ENCODE measurements at places on chromosomes 7 and 10.

- DNase-seq: no peak
Measured at GRCh38 chr10:59803714-59804113, 50.5 kb upstream of the MRLN start.

DNA sequence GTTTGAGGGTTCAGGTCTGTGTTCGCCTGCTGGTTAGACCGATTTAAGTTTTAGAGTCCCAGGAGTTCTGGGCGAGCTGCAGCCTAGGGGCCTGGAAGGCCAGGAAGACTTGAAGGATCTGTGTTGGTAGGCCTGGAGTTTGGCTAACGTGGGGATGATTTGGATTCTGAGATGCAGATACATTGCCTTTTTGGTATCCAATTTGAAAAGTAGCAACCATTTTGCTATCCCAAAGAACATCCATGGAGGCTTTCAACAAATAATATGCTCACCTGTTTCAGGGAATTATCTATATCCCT is 433 bp upstream of the TRIM4 start:
- no peak for DNase-seq

GRCh38 chr10:120205368-120206018 is 251.5 kb upstream of the PLPP4 start:
- no peak for DNase-seq

DNA sequence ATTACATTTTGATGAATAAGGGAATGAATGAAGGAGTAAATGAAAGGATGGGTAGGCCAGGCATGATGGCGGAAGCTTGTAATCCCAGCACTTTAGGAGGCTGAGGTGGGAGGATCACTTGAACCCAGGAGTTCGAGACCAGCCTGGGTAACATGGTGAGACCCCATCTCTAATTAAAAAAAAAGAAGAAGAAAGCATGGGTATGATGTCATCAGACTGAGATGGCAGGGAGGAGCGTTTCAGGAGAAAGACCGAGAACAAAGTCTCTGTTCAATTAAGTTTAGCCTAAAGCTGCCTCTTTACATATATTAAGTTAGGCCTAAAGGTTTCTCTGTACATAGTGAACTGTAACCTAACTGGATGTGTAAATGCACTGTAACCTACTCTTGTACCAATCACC is 42.2 kb upstream of the SMNDC1 start:
- DNase-seq: no peak

GRCh38 chr10:58712141-58712540 is 199.5 kb downstream of the BICC1 start:
- no peak for DNase-seq

DNA sequence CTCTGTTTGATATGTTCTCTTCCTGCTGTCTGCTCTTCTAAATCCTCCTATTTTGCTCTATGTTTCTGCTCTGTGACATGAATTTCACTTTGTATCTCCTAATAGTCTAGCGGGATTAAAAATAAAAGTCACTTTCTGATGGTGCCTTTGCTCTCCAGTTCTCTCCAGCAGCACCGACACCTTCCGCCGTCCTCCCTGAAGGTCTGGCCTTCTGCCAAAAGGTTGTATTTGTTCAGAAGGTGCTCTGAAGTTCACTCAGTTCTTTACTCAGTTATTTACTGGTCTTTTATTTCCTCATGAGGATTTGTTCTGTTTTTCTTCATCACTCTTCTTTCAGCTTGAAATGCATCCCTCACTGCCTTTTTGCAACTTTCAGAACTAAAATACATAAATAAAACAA is 11.2 kb upstream of the EPHA1 start:
- no peak for DNase-seq

DNA sequence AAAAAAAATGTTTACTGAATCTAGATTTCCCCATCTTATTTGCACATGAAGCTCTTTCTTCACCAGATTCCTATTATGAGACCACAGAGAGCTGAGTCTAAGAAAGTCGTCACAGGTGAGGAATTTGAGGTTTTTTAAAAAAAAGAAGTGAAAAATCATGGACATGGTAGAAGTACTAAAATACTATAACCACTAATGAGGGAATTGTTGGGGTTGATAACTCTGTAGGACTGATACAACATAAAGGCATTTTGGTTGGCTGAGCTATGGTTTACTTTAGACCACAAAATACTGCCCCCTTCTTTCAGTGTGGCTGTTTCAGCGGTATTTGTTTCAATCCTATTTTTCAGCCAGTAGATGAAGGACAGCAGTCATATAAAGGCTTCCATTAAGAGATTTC is 1111.3 kb downstream of the TYW1 start:
- DNase-seq: peak; percentile 41

- DNase-seq: no peak
Measured at GRCh38 chr10:110808615-110809014, 63.1 kb upstream of the PDCD4 start.

- DNase-seq: no peak
Measured at GRCh38 chr10:108812906-108813305, 1110.4 kb downstream of the XPNPEP1 start.

GRCh38 chr7:41333511-41333910 is 369.4 kb downstream of the INHBA start:
- DNase-seq: peak; percentile 39

DNA sequence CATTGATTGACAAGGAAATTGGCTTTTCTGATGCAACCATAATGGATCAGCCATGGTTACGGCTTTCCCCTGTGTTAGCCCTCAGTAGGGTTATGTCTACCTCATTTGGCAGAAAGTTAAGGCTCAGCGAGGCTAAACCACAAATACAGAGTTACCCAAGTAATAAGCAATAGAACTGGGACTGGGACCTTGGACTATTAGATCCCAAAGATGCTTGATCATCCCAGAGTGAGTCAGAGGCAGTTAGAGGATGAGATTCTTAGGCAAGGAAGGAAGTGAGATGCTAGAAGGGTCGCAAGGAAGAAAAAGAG is 401.4 kb downstream of the TNS3 start:
- no peak for DNase-seq

GRCh38 chr10:68032113-68032512 is 43.0 kb downstream of the HERC4 start:
- DNase-seq: no peak

DNA sequence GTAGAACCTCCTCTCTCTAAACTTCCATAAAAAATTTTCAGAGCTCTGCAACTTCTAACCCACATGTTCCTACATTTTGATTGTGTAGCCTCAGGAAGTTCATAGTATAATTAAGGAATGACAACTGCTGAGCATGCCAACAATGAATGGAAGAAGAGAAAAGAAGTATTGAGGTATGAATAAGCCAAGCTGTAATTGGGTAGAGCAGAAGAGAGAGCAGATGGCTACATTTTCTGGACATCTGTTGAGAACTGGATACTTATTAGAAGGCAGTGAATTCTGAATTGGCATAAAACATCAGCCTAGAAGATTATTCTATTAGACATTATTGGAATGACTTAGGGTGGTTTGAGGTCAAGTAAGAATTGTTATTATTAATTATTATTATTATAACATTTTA is 728.3 kb upstream of the PHF14 start:
- no peak for DNase-seq

DNA sequence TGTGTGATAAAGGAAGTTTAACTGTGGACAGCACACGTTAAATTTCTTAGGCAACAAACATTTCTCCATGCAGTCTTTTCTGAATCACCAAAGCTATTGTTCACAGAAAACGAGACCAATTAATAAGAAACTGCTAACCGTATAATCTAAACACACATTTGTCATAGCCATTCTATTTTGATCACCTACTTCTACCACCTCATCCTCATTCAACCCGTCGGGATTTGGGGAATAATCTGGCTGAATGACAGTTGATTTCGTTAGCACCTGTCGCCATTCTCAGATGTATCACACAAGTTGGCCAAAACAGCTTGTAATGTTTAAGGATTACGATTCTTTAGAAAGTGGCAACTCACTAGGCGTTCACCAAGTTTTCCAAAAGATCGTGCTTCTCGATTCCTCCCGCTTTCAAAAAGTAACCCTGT is 1.2 kb downstream of the EZH2 start:
- no peak for DNase-seq

DNA sequence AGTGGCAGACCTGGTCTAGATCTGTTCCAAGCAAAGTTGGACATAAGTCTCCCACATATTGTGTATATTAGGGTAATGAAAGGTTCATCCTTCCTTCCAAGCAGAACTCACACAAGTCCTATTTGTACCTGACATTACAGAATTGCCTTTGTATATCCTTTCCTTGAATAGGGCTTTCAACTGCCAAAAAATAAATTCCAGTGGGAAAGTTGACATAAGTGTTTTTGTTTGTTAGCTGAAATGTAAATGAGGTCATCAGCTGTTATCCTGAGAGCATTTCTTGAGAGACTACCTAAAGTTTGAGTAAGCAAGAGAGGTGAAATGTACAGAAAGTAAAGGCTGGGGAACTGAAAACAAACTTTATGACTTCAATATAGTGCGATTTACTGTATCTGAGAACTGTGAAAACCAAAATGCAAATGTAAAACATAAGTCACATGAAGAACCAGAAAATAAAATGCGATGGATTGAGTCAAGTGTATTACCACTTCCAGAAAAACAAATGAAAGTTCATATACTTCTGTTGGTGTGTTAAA is 527.3 kb upstream of the SEMA3D start:
- no peak for DNase-seq

DNA sequence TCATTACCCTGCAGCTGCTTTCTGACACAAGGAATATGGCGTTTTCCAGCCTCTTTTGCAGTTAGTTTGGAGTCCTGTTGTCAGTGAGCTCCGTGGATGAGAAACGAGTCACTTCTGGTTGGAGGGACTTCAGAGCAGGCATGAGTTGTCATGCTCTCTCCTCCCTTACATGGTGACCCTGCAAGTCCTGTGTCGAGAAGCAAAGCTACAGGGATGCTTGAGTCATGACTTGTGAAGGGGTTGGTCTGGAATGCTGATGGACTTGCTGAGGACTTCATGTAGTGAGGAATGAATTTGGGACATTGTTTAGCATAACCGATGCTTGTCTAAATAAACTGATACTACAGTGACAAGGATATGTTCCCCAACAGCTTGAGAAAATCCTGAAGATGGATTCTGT is 108.8 kb downstream of the ADCYAP1R1 start:
- DNase-seq: no peak

- peak; percentile 28 for DNase-seq
Measured at GRCh38 chr7:108014747-108015682, 12.1 kb upstream of the LAMB1 start.

- peak; percentile 7 for DNase-seq
Measured at GRCh38 chr10:84429926-84430520, 101.6 kb downstream of the CCSER2 start.

DNA sequence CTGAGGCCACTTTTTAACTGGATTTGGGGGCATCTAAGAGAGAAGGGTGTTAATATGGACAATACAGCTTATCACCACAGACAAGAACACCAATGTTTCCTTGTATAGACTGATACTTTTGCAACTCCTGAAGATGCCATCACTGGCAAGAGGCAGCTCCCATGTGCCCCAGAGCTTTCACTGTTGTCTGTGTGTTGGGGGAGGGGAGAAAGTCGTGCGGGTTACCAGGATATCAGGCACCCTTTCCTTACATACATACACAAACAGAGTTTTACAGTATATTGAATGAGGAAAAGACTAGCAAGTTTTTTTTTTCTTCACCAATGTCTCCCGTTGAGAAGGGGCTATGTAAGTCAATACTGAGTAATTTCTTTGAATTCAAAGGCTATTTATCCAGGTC is 4.1 kb upstream of the DLX6 start:
- no peak for DNase-seq

GRCh38 chr10:132257271-132257670 is 50.5 kb downstream of the STK32C start:
- DNase-seq: peak; percentile 94

DNA sequence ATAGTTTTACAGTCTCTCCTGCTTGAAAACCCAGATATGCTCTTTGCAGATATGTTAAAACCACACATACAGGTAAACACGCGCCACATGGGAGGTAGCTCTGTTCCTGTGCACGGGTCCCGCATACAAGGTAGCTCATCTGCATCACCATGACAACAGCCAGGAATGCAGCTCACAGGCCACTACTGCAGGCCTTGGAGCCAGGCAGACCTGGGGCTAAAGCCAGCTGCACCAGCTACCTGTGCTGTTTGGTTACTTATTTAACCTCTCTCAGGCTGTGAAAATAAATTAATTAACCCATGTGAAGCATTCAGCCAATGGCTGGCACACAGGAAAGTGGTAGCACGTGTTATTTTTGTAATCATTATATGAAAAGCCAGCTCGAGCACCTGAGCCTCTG is 428.3 kb downstream of the TNS3 start:
- no peak for DNase-seq

- DNase-seq: peak; percentile 40
Measured at GRCh38 chr7:28163949-28164348, 16.6 kb downstream of the JAZF1 start.

GRCh38 chr7:90886416-90886815 is 290.3 kb downstream of the CDK14 start:
- no peak for DNase-seq

- DNase-seq: no peak
Measured at GRCh38 chr7:37558320-37559096, 109.8 kb upstream of the ELMO1 start.

DNA sequence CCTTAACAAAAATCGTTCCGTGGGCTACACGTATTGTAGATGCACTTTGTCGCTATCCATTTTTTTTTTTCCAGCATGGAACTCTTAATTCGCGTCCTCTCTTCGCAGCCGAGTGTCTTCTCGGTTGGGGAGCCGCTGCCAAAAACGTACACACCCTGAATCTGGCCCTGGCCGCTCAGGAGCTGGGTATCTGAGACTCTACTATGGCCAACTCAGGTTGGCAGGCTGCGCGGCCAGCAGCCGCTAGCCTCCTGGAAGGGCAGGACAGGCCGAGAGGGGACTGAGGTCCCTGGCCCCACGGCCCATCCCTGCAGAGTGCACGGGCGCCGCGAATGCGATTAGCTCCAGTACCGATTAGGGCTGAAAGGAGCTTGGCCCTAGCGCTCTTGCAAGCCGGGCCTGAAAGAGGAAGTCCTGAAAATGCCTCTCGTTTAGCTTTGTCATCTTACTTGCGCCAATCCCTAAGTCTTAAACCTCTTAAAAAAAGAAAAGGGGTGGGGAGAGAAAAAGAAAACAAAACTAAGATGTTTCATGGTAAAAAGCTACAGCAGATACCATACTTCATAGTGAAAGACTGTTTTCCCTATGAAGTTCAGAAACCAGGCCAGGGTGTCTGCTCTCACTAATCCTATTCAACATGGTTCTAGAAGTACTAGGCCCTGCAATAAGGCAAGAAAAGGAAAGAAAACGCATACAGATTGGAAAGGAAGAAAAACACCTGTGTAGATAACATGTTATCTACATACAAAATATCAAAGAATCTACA is 113.2 kb upstream of the RHEB start:
- peak; percentile 23 for DNase-seq

Data from GM03348 (cell line).